Effector memory CD4-positive, alpha-beta T cell (primary cell): ENCODE measurements at places on chromosomes 2 and 18.

GRCh38 chr2:229586012-229586411, 128.3 kb downstream of the DNER start:
- H3K4me3 ChIP-seq: no peak overlapping the region
- DNase-seq: no peak
- no peaks in the 10 kb centered on the region for H3K36me3 ChIP-seq
- H3K27ac ChIP-seq: no peak overlapping the region
- no peaks in the 10 kb centered on the region for H3K27me3 ChIP-seq

DNA sequence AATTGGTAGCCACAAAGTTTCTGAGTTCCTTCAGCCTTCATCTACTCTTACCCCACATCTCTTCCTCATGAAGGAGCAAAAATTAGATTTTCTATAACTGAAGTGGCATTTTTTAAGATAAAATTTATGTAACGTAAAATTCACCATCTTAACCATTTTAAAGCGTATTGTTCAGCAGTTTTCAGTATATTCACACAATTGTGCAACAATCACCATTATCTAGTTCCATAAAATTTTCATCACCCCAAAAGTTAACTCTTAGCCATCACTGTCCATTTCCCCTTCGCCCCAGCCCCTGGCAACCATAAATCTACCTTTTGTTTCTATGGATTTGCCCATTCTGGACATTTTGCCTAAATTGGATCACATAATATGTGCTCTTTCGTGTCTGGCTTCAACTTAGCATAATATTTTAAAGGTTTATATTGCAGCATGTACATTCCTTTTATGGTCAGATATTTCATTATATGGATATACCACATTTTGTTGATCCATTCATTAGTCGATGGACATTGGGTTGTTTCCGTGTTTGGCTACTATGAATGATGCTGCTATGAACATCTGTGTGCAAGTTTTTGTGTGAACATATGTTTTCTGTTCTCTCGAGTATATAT, 44.6 kb downstream of the ATIC start:
- no peaks in the 10 kb centered on the region for H3K4me1 ChIP-seq
- no peak overlapping the region for H3K27ac ChIP-seq
- DNase-seq: no peak
- H3K4me3 ChIP-seq: no peak overlapping the region
- H3K27me3 ChIP-seq: no peaks in the 10 kb centered on the region

DNA sequence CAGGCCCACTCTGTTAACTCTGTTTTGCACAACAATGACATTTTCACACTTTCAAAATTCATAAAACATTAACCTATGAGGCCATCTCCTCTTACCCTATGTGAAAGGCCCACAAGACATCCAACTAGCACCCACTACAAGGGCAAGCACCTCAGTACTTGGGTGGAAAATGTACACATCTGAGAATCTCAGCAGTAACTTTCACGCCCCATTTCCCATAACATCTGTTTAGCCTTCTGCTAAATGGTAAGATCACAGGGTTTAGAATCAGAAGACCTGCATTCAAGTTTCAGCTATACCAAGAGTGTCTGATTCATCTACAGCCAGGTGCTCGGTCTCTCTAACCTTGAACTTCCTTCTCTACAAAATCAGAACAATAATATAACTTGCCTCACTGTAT, 89.2 kb downstream of the SP100 start:
- no peaks in the 10 kb centered on the region for H3K27me3 ChIP-seq
- no peaks in the 10 kb centered on the region for H3K4me1 ChIP-seq
- no peak overlapping the region for H3K4me3 ChIP-seq
- H3K36me3 ChIP-seq: peaks cover 75% of the 10 kb centered on the region

- no peak for DNase-seq
- no peaks in the 10 kb centered on the region for H3K4me1 ChIP-seq
- H3K36me3 ChIP-seq: no peaks in the 10 kb centered on the region
- no peak overlapping the region for H3K27ac ChIP-seq
- H3K27me3 ChIP-seq: no peaks in the 10 kb centered on the region
- H3K4me3 ChIP-seq: no peak overlapping the region
Observed at GRCh38 chr2:2636813-2637212, 305.7 kb upstream of the MYT1L start.

- peaks cover 74% of the 10 kb centered on the region for H3K36me3 ChIP-seq
- no peak overlapping the region for H3K27ac ChIP-seq
- H3K27me3 ChIP-seq: no peaks in the 10 kb centered on the region
Observed at GRCh38 chr2:48464264-48464795, 65.6 kb upstream of the STON1 start.

DNA sequence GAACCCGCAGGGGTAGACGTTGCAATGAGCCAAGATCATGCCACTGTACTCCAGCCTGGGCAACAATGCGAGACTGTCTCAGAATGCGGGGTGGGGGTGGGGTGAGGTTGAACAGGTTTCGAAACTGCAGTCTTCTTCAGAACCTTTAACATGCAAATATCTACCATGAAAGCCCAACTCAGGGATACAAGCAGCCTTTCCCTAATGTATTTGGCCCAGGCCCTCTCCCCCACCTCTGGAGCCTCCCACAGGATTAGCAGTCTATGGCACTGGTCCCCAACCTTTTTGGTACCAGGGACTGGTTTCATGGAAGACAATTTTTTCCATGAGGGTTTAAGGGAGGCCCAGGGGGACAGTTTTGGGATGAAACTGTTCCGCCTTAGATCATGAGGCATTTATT, 53.5 kb downstream of the CCBE1 start:
- no peaks in the 10 kb centered on the region for H3K36me3 ChIP-seq
- no peaks in the 10 kb centered on the region for H3K27me3 ChIP-seq
- no peaks in the 10 kb centered on the region for H3K4me1 ChIP-seq
- no peak overlapping the region for H3K27ac ChIP-seq
- H3K4me3 ChIP-seq: no peak overlapping the region

DNA sequence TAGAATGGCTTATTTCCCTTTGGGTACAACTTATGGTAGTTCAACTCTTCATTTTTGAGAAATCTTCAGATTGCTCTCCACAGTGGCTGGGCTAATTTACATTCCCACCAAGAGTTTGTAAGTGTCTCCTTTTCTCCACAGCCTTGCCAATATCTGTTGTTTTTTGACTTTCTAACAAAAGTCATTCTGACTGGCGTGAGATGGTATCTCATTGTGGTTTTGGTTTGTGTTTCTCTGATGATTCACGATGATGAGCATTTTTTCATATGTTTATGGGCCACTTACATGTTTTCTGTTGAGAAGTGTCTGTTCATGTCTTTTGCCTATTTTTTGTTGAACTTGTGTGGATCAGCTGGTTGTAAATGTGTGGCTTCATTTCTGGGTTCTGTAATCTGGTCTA, 871.0 kb downstream of the EPHA4 start:
- no peaks in the 10 kb centered on the region for H3K4me1 ChIP-seq
- H3K27me3 ChIP-seq: no peaks in the 10 kb centered on the region
- DNase-seq: no peak
- no peaks in the 10 kb centered on the region for H3K36me3 ChIP-seq

GRCh38 chr2:42809819-42810120, 17.4 kb upstream of the HAAO start:
- H3K27ac ChIP-seq: peak overlapping the region; percentile 94
- H3K4me1 ChIP-seq: peaks cover 3% of the 10 kb centered on the region
- DNase-seq: no peak
- no peaks in the 10 kb centered on the region for H3K27me3 ChIP-seq
- H3K4me3 ChIP-seq: peak overlapping the region; percentile 30

DNA sequence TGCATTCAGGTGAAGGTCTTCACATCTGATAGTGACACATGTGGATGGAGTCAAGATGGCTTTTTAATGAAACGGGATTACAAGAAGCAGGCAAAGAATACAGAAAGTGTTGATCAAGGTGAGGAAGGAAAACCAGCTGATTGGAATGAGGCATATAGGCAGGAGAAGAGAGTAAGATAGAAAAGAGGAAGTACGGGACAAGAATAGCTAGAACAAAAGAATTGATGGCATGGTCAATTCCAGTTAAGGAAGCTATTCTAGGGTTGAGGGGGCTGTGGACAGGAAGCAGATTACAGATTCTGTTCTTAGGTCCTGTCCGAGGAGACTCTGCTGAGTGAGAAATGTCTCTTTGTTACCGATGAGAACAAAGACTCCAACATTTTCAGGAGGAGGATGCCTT, 13.2 kb upstream of the NCK2 start:
- H3K27ac ChIP-seq: no peak overlapping the region
- no peaks in the 10 kb centered on the region for H3K27me3 ChIP-seq
- H3K4me1 ChIP-seq: peaks cover 10% of the 10 kb centered on the region
- no peak for DNase-seq

GRCh38 chr2:188324067-188324466, 32.4 kb downstream of the GULP1 start:
- no peaks in the 10 kb centered on the region for H3K27me3 ChIP-seq
- no peak overlapping the region for H3K27ac ChIP-seq
- no peak overlapping the region for H3K4me3 ChIP-seq
- H3K4me1 ChIP-seq: no peaks in the 10 kb centered on the region
- H3K36me3 ChIP-seq: no peaks in the 10 kb centered on the region
- no peak for DNase-seq

DNA sequence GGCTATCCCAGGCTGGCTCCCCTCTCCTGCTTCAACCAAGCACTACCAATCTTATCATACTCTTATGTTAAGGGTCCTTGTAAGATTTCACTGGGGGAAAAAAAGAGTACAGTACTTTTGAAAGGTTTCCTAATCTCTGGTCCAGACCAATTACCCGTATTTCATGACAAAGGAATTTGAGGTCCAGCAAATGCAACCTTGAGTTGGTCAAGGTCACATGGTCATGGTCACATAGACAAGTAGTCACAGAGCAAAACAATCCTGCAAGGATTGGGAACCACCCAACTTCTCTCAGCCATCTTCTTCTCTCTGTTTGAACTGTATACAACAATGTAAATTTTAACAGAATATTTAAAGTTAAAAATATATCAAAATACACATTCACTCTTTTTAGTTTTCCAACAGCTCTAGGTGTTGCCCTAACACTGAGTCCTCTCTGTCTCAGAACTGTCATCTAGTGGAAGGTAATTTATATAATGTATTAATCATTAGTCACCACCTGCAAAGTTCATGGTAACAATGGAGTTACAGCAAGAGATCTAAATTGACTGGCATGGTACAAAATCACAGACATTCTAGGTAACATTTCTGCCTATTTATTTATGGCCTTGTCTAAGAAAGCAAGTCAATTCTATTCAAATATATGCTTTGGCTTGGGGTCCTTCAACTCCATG, 21.5 kb downstream of the DTNB start:
- no peak overlapping the region for H3K27ac ChIP-seq
- H3K36me3 ChIP-seq: peaks cover 15% of the 10 kb centered on the region
